ENCODE measurements at places on chromosomes 16 and 17.

DNA sequence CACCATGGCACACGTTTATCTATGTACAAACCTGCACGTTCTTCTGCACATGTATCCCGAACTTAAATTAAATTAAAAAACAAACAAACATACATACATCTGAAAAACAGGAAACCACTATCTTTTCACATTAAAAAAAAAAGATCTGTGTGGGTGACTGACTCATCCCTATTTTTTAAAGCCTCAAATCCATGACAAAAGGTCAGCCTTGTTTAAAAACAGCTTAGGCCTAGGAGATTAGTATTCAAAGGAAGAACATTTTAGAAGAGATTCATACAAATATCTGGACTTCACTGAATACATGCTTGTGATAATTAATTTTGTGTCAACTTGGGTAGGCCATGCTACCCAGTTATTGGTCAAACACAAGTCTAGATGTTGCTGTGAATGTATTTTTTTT is 4.7 kb upstream of the PRKAR1A start:
- DNase-seq = no peak

GRCh38 chr17:58049533-58049932 is 33.7 kb upstream of the DYNLL2 start:
- DNase-seq = no peak

GRCh38 chr16:77499373-77500285 is 64.8 kb upstream of the ADAMTS18 start:
- DNase-seq = no peak

DNA sequence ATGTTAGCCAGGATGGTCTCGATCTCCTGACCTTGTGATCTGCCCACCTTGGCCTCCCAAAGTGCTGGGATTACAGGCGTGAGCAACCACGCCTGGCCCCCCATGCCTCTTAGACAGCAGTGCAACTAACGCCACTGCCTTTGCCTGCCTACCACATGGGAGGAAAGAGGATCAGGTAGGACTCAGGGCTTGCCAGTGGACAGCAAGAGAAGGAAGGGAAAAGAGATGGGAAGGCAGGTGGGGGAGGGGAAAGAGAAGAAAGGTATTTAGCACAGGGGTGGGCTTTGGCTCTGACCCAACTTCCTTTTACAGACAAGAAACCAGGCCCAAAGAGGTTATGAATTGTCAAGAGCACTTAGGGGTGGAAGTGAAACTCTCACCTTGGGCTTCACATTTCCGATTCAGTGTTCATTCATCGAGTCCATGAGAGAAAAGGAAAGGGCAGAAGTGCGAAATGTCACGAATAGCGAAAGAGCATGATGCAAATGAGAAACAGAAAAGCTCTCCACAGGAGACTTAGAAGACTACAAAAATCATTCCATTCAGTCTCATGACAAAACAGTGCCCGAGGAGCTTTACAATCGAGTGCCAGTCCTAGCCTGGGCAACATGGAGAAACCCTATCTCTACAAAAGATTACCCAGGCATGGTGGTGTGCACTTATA is 36.4 kb downstream of the CDK5R1 start:
- no peak for DNase-seq

- no peak for DNase-seq
Observed at GRCh38 chr16:86597880-86598606, 19.7 kb downstream of the FOXL1 start.

- DNase-seq = no peak
Observed at GRCh38 chr16:26196802-26197201, 505.0 kb downstream of the HS3ST4 start.

DNA sequence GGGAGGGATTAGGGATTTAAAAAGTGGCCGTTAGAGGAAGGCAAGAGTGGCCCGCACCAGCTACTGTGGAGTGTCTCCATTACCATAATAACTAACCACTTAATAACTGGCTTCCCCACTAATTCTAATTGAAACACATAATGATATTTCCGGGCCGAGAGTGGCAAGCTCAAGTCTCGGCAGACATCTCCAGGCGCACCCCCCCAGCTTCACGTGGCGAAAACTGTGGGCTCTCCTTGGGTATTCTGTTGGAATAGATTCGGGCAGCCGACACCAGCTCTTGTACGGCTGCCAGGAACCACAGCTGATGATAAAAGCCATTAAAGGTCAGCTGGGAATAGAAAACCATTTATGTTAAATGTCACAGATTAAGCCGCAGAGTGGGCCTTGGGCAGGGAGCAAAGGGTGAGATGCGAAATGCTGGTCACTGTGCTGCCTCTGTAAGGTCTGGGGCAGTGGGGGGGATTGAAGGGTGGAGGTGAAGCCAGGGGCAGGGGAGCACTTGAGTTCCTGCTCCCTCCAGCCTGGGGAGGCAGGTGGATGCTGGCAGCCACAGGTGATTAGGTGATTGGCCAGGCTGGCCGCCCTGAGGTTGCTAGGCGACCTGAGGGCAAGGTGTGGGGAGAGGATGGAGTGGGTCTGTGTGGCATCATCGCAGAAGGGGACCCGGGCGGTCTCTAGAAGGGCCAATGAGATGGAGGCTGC is 115.6 kb upstream of the SDK2 start:
- DNase-seq = no peak

DNA sequence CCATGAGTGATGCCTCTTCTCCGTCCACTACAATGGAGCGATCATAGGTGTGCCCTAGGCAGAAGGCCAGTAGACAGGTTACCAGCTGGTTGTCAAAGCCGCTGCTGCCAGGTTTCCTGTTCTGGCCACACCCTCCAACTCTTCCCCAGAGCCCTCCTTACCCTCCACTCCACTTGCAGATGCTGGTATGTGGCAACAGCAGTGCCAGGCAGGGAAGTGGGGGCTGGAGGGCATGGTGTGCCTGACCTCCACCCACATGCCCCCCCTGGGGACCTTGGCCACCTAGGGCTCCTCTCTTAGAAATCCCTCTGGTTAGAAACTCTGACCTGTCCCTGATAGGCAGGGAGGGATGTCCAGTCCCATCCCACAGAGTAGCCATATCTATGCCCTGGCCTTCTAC is 1.5 kb downstream of the RRAD start:
- DNase-seq = no peak

- no peak for DNase-seq
Observed at GRCh38 chr16:53433509-53433908, 762 bp upstream of the RBL2 start.

DNA sequence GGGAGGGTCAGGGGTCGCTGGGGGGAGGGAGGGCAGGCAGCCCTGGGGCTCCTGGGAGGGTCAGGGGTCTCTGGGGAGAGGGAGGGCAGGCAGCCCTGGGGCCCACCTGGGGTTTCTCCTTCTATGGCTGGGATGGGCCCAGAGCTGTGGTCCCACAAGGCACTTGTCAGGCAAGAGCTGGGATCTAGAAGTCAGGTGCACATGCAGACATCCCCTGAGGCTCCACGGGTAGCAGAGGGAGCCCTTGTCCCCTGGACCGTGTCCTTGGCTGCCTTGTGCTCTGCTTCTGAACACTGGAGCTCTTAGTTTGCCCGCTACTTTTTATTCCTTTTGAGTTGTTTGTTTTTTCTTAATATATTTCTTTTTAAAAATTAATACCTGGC is 1.8 kb downstream of the TUBB3 start:
- no peak for DNase-seq

GRCh38 chr16:26475596-26475995 is 591.1 kb upstream of the C16orf82 start:
- DNase-seq = no peak

DNA sequence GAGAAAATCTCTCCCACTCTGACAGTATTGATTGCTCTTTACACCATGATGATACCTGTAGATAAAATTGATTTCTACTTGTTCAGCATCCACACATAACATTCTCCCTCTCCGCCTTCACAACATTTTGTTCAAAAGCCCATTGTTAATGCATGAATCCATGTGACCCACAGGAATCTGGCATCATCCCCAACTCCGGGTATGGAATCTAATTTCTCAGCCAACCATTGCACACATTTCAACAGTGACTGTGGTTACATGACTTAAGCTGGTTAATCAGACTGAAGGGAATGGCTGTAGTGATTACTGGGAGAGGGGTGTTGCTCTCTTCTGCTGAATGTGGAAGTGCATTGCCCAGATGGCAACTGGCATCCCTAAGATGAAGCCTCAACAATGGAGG is 161.4 kb upstream of the C16orf82 start:
- no peak for DNase-seq

- DNase-seq = no peak
Observed at GRCh38 chr16:85103114-85104079, 8.9 kb downstream of the CIBAR2 start.

DNA sequence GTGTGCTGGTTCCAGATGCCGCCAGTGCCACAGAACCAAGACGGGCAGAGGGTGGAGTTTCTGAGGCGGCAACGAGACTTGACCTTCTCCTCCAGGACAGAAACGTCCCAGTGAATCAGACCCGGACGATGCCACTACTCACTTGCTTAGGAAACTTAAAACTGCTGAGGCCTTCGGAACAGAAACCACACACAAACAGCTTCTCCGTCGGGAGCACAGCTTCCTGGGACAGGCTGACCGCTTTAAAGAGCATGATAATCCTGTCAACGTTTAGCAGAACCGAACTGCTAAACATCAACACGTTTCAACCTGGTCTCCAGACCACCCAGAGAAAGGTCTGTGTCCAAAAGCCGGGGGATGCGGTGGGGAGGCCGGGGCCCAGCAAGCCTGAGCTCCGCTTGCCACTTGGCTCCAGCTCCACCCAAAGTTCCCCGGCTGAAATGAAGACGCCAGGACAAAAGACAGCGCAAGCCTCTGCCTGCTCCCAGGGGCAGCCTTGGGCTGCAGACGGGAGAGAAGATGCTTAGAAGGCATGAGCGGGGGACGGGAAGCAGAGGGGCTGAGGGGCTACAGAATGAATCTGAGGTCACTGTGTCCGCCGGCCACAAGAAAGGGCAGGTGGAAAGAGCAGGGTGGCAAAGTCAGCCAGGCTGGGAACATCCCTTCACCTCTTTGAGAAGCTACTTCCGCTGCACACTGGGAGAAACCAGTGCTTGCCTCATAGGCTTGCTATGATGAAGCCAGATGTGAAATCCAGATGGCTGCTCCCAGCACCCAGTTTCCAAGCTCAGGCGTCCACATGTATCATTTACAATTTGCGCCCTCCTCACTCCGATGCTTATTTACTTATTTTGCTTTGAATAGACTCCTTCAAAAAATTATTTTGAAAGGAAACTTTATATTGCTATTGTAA is 69.0 kb downstream of the MRM3 start:
- DNase-seq = no peak

- DNase-seq = no peak
Observed at GRCh38 chr16:81429045-81429521, 15.5 kb upstream of the CMIP start.

DNA sequence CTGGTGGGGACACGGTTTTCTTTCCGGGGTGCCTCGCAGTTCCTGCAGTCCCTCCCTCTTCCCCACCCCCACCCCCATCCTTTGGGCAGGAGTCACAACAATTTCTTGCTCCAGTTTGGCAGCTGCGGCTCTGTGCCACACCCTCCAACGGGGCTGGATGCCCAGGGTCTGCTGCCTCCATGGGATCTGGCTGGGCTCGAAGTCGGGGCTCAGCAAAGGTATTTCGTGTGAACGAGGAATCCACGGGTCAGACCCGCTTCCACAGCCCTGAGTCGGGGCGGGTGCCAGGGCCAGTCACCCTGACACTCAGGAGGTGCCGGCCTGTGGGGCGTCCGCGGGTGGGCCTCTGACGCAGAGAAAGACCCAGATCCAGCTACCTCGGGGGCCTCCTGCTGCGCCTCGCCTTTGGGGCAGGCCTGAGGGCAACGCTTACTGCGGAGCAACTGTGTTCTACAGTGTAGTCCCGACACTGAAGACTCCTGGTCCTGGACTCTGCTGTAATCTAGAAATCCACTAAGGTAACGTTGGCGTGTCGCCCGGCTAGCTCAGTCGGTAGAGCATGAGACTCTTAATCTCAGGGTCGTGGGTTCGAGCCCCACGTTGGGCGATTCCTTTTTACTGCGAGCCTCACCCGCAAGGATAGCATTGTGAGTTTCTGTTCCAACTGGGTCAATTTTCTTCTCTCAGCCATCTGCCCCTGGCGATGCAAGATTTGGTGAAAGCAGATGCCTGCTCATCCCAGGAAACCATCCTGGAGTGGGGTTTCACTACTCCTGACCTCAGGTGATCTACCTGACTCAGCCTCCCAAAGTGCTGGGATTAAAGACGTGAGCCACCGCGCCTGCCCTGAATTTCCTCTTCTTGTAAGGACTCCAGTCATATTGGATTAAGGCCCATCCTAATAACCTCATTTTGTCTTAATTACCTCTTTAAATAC is 12.6 kb upstream of the OR1F1 start:
- DNase-seq = no peak

DNA sequence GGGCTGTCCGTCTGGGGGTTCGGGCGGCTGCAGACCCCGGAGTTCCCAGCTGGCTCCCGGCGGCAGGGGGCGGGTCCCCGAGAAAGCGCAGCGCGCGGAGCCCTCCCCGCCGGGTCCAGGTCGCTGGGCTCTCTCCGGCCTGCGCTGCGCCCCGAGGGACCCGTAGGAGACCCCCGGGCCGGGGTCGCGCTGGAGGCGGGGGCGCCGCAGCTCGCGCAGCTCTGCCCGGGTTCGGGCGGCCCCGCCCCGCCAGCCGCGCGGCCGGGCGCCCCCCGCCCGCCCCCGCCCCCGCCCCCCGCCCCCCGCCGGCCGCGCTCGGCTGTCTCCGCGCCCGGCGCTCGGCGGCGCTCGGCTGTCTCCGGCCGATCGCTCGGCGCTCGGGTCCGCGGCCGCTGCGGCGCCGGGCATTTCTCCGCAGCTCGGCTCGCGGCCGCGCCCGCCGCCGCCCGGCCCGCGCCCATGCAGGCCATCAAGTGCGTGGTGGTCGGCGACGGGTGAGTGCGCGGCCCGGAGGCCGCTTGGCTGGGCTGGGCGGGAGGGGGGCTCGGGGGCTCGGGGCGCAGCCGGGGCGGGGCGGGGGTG is at the start of gene RAC3:
Gene RAC3, plus strand, starts transcription at position 376 of the 582 bp plus-strand sequence. Its CDS starts 84 bp downstream, at position 460.
- DNase-seq = no peak

- DNase-seq = peak; percentile 84
Observed at GRCh38 chr17:3890082-3890877, 2.6 kb downstream of the CAMKK1 start.

DNA sequence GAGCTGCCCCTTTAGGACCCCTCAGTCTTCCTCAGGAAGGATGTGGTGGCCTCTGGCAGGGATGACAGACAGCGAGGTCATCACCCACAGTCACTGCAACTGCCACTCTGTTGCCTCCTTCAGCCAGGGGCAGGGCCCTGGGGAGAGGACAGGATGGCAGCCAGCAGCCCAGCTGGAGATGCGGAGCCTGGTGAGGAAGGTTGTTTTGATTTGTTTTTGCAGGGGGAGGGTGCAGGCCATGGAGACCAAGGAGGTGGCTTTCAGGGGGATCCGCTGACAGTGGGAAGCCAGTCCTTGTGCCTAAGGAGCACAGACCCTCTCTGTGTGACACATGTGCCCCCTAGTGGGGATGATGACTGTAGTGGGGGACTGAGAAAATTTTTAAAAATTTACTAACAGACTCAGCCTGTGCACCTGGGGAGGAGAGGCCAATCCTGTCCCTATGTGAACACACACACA is 7.4 kb downstream of the PRCD start:
- no peak for DNase-seq
